ENCODE measurements at places on chromosomes 16 and 17.

GRCh38 chr17:75242461-75243042, 18.9 kb downstream of the GGA3 start:
- DNase-seq = no peak

DNA sequence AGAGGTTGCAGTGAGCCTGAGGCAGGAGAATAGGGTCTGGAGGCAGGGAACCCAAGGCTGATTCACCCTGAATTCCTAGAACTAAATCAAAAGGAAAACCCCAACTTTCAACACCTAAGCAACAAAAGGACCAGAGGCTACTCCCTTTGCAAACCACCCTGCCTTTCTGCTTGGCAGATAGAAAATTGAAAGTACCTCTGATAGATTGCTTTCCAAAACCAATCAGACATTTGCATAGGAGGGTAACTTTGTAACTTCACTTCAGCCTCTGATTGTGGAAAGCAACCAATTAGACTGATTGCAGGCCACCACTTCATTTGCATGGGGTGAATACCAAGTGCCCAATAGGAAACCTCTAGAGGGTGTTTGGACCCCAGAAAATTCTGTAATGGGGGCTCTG, 10.9 kb upstream of the TMEM98 start:
- no peak for DNase-seq

- no peak for DNase-seq
Observed at GRCh38 chr16:53323924-53324323, 110.3 kb upstream of the RBL2 start.

DNA sequence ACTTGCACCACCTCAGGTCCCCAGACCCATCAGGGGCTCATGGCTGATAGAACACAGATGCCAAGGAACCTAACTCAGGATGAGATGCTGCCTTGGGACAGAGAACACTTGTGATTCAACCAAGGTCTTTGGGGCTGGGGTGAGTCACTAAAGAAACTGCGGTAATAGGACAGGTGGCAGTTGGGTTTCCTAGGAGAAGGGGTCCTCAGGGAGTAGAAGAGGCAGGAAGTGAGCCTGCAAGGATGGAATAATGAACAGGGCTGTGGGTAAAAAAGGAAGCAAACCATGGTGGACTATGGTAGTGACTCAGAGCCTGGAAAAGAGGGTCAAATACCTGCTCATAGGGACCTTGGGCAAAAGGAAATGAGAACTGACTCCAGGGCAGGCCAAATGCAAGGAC, 6.5 kb upstream of the PNPO start:
- DNase-seq = no peak

DNA sequence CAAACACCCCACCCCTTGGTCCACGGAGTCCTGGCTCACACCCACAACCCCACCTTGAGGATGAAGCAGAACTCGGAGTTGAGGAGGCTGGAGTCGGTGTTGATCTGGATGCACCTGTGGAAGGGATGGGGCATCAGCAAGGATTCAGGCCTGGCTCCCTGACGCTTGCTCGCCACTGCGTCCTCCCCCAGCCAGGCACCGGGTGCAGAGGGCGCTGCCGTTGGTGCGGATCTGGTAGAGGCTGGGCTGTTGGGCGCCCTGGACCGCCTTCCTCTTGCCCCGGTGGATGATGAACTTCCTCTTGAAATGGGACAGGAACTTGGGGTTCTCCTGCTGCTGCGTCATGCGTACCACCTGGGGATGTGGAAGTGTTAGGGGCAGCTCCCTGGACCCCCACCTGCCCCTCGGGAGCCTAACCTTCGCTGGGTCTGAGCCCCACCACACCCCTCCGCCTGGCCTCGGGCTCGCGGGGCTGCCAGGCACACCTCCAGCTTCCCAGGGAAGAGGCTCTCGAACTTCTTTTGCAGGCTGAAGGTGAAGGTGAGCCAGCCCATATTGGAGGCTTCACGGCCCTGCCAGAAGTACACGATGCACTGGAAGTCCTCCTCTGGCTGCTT, 12.3 kb downstream of the FLII start:
- no peak for DNase-seq

- no peak for DNase-seq
Observed at GRCh38 chr17:28702026-28702751, 9.5 kb downstream of the PROCA1 start.

GRCh38 chr16:80158766-80159165, 382.0 kb upstream of the DYNLRB2 start:
- no peak for DNase-seq

- DNase-seq = no peak
Observed at GRCh38 chr16:4675864-4676786, 17.2 kb upstream of the NUDT16L1 start.

DNA sequence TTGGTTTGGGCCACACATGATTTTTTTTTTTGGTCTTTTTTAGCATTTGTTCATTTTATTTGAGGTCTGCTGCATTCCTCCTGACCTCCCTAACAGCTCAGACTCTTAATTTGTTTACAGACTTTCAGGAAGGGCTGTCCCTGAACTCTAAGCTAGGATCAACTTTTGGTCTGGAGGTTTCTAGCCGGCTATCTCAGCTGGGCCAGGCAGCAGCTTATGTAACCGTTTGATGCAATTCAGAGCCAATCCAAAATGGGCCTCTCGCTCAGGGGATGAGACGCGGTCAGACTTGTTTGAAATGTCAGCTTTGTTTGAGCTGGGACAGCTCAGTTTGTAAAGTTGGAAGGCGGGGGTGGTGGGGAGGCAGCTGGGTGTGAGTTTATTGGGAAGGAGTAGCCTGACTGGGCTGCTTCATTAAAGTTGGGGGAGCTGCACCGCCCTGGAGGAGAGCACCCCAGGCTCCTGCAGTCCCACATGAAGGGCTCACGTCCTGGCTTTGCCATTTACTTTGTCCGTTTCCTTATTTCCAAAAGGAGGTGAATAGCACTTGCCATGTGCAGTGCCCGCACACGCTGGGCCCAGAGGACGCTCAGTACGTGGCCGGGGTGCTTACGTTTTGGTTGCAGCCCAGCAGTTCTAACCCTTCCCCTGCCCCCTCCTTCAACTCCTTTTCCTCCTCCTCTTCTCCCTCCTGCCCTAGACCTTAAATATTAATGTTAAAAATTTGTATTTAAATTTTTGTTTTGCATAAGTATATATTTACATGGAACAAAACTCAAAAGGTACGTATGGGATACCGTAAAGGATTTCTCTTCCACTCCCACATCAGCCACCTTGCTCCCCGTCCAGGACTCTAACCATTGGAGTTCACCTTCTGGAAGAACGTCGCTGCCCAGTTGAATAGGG, 121.2 kb downstream of the SNX29 start:
- DNase-seq = no peak

GRCh38 chr17:30165960-30166359, 49.3 kb downstream of the NSRP1 start:
- no peak for DNase-seq

DNA sequence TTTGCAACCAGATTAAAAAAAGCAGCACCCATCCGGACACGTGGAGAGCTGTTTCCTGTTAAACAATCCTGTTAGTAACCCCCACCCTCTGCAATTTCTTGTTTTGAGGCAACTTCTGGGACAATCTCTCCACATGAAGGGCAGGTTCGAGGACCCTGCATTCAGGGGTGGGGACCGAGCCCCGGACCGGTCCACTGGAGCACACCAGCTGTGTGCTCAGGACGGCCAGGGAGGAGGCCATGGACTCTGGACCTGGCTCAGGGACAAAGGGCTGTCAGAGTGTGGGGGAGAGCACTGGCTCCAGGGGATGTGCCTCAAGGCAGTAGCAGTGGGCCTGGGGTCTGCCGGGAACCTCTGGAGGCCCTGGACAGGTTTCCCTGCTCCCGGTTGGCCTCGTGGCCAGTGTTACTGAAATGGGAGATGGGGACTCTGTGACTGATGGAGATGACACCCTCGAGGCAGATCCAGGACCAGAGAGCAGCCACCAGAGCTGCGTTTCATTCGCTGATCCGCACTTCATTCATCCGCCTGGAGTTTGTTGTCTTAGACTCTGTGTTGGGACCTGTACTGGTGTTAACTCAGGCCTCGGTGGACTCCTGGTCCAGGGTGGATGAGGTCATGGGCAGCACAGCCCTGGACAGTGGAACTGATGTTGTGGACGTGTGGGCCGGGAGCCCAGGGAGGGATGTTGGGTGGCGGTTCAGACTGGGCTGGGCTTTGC, 2.9 kb upstream of the CPNE7 start:
- DNase-seq = no peak

GRCh38 chr16:59913666-59914065, 1179.5 kb upstream of the GOT2 start:
- no peak for DNase-seq

DNA sequence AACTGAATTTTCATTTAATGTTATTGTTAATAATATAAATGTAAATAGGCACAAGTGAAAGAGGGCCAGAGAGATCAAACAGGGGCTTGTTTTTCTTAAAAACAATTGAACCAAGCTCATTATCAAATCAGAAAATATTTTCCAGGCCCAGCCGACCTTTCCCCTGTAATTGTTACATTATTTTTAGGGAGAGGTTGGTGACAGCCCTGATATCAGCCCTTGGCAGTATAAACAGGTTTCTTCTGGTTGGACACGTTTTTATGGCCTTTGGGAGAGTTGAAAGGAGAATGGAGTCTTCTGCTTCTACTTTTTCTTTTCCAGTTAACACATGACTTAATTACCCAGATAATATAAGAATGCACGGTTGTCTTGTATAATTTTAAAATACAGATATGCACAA, 40.0 kb upstream of the COQ7 start:
- no peak for DNase-seq
